ENCODE measurements at places on chromosomes 1 and 21.

DNA sequence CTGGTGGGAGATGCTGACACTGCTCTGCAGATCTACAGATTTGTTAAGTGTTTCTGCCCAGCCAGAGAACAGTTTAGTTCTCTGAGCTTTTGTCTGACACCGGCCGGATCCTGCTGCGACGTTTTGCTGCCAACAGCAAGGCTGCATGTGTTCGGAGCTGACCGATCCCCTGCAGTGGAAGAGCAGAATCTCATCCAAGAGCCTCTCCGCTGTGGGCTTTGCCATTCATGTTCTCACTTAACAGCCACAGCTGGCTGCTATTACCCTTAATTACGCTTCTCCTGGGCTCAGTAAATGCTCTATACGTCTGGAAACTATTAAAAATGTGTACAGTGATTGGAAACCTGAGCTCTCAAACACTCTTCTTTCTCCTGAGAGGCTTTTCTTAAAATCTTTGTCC lies 105.3 kb downstream of the BCAR3 start:
- no peak for DNase-seq

DNA sequence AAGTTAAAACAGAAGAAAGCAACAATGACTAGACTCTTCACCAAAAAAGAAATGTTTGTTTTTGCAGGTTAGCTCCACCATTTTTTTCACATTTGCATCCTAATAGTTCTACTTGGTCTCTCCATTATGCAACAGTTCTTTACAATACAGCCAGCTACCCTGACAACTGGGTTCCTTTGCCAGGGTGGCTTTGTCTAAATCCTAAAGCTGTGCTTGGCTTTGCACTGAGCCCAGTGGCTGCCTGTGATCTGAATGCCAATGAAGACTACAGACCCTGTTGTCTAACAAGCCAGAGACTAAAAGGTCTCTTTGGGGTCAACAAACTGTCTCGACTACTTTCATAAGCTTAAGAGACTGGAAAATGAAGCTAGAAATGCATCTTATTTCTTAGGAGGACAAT lies 112.0 kb downstream of the AKT3 start:
- no peak for DNase-seq

- DNase-seq, result no peak
These were observed 402.6 kb downstream of the SIPA1L2 start for GRCh38 chr1:232227306-232227705.

GRCh38 chr21:16370186-16370585 lies 640.4 kb downstream of the USP25 start:
- DNase-seq, result no peak

DNA sequence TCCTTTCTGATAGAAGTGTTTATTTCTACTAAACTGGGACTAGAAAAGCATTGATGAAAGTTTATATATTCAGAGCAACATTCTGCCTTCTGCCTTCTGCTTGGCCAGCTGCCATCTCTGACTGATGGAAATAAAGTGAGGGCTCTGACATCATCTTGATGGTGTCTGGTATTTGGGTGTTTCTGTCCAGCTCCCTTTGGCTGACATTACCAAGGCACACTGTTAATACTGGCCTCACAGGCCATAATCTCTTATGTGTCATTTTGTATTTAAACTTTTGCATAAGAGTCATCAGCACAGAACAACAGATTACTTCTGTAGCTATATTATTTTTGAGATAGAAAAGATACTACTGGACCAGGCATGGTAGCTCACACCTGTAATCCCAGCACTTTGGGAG lies 216.9 kb downstream of the RYR2 start:
- no peak for DNase-seq

DNA sequence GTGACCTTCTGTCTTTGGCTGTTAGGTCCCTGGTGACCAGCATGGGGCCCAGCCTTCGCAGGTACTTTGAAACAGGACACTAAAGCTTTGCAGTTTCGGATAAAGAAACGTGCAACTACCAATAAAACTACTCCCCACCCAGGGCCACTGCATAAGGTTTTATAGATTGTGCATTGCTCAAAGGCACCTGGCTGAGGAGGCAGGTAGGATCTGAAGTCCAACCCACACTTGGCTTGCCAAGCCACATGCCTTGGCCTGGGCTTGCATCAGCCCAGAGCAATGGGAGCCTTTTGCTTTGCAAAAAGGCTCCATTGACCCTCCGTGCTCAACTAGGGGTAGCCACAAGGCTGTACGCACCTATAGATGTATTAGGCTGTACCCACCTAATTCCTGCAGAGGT lies 84.4 kb upstream of the SYT6 start:
- DNase-seq, result no peak

DNA sequence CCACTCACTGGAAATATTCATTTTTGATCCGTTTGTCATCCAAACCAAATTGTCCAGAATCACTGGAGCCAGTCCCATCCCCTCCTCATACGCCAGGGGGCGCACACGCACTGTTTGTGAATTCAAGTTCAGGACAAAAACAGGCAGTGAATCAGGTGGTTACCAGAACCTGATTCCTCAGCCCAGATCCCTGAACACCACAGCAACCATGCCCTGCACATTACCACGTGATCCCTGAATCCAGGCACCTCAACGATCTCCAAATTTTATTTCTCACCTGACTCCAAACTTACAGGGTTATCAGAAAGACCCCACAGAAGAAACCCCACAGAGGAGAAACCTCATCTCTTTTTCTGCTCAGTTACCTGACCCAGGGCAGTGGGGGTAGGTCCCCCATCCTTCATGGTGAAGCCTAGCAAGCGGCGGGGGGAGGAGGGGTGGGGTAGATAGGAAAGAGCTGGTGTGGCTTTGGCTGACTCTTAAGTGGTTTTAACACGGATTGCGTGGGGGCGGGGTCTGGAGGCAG lies 1.4 kb upstream of the PTPRF start:
- DNase-seq, result peak; percentile 82

All from germinal center (tissue), 1 donor.